Peyer's patch (tissue), 4 donors: ENCODE measurements at places on chromosomes 3 and 15. TPM values are rescaled to one million over a fixed set of nuclear protein-coding genes. Genes with fewer than 3 reads are reported as not detected.
A peak's percentile ranks its signal among the peaks of the same experiment; 100 is the strongest.

CHST2 gene
- total RNA-seq: 9.9 TPM

DNA sequence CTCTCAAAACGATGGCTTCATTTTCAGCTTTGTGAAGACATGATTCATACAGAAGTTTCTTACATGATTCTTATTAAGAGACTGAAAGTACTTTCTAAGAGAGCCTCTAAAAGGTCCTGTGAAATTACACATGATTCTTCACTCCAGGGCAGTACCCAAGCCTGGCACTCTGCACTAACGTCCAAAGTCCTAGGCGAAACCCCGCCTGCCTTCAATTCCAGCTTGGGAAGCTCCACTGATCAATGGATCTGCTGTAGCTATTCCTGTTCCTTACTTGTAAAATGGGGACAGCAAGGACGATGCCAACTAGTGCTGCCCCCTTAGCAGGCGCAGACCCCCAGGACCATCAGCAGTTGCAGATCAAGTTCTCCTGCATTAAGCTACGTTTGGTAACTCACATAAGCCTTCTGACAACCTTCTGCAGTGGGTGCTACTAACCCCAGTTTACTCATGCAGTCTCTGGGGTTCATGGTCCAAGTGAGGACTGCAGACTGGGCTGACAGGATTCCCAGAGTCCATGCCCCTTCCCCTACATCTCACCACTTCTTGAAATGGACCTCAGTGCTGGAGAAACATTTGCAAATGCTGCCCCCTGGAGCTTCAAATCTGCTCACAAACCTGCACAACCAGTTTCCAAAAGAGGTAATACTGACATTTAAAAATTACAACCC lies 10.6 kb downstream of the CHCHD4 start:
- DNase-seq: peak; percentile 73
- H3K36me3 ChIP-seq: no peaks in the 10 kb centered on the region
- H3K27ac ChIP-seq: no peak overlapping the region
- H3K27me3 ChIP-seq: no peaks in the 10 kb centered on the region

DNA sequence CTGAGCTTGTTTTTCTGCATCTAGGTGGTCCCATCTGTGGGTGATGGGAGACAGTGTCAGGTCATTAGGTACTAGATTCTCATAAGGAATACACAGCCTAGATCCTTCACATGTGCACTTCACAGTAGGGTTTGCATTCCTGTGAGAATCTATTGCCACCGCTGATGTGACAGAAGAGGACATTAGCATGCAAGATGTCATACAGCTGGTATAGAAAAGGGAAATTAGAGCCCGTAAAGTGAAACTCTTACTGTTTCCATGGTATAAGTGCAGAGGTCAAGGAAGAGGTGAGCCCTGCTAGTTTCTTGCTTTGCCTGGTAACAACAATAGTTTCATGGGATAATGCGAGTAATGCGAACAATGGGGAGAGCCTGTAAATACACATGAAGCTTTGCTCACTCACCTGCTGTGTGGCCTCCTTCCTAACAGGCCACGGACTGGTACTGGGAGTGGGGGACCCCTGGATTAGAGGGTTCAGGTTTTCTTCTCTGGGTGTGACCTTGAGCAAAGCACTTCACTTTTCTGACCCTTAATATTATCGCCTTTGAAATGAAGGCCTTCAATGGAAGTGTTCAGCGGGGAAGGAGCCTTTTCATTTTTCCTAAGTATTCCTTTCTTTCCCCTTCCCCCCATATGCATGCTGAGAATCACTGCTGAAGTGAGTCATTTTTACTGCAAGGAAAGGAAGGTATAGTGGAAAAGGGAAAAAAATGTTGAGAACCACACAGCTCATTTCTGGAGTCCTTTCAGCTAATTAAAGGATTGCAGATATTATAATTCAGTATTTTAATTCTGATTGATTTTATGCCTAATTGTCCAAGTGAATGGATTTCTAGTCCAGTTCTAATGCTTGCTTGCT lies 286.4 kb downstream of the UBE2E2 start:
- DNase-seq: no peak
- H3K4me3 ChIP-seq: no peak overlapping the region
- H3K27me3 ChIP-seq: no peaks in the 10 kb centered on the region
- no peaks in the 10 kb centered on the region for H3K36me3 ChIP-seq
- H3K27ac ChIP-seq: no peak overlapping the region

DNA sequence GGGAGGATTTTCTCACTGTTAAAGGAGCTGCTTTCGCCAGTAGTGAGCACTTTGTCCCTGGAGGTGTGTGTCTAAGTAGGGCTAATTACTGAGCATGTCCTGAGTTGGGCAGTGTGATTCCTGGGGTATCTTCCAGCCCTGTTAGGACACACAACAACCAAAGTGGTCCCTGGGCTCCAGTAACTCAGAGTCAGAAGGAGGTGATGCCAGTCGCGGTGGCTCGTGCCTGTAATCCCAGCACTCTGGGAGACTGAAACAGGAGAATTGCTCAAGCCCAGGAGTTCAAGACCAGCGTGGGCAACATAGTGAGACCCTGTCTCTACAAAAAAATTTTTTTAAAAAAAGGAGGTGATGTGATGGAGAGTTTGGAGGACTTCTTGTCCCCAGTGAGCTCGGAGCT lies 37.5 kb downstream of the PML start:
- no peak overlapping the region for H3K27ac ChIP-seq
- no peaks in the 10 kb centered on the region for H3K4me1 ChIP-seq
- peaks cover 71% of the 10 kb centered on the region for H3K36me3 ChIP-seq

DNA sequence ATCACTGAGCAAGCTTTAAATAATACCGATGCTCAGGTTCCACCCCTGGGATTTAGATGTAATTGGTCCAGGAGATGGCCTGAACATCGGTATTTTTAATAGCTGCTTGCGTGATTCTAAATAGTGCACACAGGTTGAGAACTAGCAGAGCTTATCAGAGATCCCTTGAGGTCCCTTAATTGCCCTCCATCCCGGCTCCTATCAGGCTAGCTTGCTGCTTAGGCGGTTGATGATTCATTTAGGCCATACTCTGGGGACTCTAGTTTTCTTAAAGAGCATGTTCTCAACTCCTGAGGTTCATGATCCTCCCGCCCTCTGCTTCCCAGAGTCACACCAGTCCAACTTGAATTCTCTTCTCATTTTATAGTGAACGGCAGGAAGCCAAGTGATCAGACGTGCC lies 280.3 kb downstream of the FEZF2 start:
- no peak overlapping the region for H3K27ac ChIP-seq
- no peak for DNase-seq
- no peaks in the 10 kb centered on the region for H3K36me3 ChIP-seq
- no peak overlapping the region for H3K4me3 ChIP-seq
- H3K27me3 ChIP-seq: no peaks in the 10 kb centered on the region

DNA sequence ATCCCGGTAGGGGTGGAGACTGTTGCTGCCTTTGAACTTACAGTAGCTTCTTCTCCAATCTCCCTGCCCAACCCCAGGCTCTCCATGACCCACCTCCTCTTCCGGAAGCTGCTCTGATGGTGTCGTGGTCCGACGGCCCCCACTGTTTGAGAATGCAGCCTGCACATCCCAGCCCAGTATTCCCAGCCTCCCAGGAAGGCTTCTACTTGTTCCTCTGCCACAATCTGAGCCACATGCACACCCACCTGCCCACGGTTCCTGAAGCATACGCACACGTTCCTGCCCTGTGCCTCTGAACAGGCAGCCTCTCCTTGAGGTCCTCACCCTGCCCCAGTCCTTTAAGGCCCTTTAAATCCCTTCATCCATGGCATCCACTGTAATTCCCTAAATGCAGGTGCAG lies 57.4 kb downstream of the ABTB1 start:
- no peak overlapping the region for H3K4me3 ChIP-seq
- no peaks in the 10 kb centered on the region for H3K36me3 ChIP-seq
- no peaks in the 10 kb centered on the region for H3K4me1 ChIP-seq
- no peak overlapping the region for H3K27ac ChIP-seq

- peaks cover 14% of the 10 kb centered on the region for H3K4me1 ChIP-seq
- no peak overlapping the region for H3K4me3 ChIP-seq
- H3K36me3 ChIP-seq: peaks cover 81% of the 10 kb centered on the region
- H3K27me3 ChIP-seq: no peaks in the 10 kb centered on the region
- DNase-seq: no peak
- no peak overlapping the region for H3K27ac ChIP-seq
Measured at GRCh38 chr15:92889390-92890107, 10.6 kb upstream of the CHD2 start.
